ENCODE measurements at places on chromosomes 16 and 17.

DNA sequence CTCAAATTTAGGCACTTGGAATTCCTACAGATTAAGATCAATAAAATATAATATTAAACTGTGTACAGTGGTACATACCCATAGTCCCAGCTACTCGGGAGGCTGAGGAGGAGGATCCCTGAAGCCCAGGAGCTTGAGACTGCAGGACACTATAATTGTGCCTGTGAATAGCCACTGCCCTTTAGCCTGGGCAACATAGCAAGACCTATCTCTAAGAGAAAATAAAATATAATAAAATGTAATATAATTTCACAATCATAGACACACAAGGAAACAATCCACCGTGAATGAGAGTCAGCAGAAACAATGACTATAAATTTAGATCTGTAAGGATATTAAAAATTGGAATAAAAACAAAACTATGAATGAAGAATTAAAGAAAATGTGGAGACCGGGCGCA lies 10.0 kb upstream of the TNK1 start:
- no peak for DNase-seq

DNA sequence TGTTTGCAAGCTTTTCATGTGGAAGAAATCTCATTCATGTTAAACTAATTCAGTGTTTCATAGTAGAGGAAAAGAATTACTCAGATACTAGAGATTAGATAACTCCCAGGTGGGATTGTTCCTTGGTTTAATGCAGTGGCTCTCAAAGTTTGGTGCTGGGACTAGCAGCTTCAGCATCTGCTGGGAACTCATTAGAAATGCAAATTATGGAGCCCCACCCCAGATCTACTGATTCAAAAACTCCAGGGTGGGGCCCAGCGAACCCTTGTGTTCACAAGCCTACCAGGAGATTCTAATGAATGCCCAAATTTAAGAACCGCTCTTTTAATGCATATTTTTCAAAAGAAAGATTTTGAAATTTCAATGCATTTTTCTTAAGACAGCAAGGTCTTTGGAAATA lies 253.4 kb upstream of the CNTNAP4 start:
- no peak for DNase-seq

DNA sequence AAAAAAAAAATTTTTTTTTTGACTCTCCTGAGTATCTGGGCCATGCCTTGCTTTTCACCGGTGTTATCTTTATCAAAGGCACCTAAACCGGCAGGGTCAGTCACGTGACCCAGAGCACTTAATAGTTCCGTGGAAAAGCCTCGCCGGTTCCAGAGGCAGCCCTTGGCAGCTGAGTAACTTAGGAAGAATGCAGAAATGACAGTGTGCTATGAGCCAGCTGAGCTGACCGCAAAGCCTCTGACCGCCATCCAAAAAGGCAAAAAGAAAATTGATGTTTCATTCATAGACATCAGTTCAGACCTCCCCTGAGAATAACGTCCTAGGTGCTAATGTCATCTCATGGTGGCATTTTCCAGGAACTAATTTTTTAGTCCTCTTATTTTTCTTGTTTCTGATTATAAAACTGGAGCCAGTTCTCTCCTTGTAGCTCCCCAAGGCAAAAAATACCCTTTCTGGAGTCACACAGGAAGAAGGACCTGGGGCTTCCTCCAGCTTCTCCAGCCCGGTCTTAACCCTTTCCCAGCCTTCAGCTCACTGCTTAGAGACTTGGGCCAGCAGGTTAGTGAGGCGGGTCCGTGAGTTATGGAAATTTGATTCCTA lies 122.6 kb downstream of the SOCS1 start:
- DNase-seq: peak; percentile 79

- DNase-seq: no peak
Observed at GRCh38 chr16:12732600-12732999, 71.1 kb downstream of the CPPED1 start.

- no peak for DNase-seq
Observed at GRCh38 chr16:17404941-17405689, 65.6 kb downstream of the XYLT1 start.

DNA sequence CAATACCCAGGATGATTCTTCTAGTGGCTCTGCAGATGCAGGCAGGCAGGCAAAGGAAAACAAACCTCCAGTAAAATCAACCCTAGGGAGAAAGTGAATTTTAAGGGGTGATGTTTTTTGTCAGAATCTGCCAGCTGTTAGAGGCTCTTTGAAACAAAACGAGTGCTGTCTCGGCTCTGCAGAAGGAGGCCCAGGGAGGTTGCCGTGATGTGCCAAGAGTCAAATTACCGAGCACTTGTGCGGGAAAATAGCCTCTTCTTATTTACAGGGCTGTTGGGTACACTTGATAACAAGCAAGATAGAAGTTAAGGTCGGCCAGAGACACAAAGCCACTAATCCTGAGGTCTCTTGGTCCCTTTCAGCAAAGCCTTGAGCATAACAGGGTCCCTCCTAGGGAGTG lies 68.9 kb upstream of the EEF2KMT start:
- no peak for DNase-seq

DNA sequence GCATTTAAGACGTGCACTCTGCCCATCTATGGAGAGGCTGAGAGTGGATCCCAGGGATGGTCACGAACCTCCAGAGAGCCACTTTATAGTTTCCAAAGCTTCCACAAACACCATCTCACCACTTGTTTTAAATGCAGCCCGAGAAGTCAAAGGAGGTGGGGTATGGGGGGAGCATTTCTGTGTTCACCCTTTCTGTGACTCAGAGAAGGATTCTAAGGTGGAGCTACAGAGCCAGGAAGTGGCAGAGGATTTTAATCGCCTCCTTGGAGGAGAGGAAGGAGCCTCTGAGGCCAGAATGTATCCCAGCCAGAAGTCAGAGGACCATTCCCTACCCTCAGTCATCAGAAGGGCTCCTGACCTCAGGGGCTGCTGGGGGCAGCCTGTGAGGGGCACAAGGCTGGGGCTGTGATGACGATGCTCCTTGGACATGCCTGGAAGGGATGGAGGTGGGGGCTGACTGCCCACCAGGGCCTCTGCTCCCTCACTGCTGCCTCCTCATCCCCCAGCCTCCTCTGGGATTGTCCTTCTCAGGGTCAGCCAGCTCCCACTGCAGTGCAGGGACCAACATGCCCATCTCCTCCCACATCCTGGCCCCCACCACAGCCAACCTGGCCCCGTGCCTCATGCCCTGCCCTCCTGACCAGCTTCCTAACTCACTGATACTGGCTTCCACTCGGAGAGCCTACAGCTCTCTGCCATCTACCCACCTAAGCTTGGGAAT lies 2.8 kb downstream of the XYLT2 start:
- no peak for DNase-seq

DNA sequence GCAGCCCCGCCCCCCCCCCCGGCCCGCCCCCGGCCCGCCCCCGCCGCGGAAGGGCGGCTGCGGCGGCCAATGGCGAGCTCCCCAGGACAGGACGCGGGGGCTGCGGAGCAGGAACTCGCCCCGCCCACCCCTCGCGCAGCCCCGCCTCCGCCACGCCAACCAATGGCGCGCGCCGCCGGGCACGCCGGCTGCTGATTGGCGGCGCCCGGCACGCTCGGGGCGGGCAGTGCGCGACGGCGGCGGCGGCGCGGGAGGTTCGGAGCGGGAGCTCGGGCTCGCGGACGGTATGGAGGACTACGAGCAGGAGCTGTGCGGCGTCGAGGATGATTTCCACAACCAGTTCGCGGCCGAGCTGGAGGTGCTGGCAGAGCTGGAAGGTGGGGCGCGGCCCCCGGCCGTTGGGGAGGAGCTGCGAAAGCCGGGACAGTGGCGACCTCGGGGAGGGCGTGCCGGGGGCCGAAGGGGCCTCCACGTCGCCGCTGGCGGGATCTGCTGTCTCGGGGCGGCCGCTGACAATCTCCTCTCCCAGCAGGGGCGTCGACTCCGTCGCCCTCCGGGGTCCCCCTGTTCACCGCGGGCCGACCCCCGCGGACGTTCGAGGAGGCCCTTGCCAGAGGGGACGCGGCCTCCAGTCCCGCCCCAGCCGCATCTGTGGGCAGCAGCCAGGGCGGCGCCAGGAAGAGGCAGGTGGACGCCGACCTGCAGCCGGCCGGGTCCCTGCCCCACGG lies at the start of gene CHTF18:
TSS of gene CHTF18 (plus strand) at position 222 of the 728 bp plus-strand sequence. CDS start at position 287, 65 bp downstream.
- peak; percentile 67 for DNase-seq

GRCh38 chr17:29578626-29579485 lies 10.4 kb downstream of the TP53I13 start:
- DNase-seq: no peak

DNA sequence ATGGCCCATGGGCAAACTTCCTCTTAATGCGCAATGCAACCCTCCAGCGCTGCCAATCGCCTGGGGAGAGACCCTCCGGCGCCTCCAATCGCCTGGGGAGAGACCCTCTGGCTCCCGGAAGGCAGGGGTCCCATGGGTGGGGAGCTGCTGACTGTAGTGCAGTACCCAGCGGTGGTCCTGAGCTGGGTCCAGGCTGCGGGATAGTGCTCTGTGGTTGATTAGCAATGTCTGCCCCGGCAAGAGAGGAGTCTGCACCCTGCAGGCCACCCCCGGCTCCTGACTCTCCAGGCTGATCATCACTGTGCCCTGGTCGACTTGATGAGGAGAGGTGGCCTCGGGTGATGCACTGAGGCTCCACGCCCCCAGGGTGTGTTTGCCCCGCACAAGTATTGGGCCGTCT lies 44.6 kb upstream of the ZNF469 start:
- no peak for DNase-seq
